ENCODE measurements at places on chromosomes 1 and 21.

DNA sequence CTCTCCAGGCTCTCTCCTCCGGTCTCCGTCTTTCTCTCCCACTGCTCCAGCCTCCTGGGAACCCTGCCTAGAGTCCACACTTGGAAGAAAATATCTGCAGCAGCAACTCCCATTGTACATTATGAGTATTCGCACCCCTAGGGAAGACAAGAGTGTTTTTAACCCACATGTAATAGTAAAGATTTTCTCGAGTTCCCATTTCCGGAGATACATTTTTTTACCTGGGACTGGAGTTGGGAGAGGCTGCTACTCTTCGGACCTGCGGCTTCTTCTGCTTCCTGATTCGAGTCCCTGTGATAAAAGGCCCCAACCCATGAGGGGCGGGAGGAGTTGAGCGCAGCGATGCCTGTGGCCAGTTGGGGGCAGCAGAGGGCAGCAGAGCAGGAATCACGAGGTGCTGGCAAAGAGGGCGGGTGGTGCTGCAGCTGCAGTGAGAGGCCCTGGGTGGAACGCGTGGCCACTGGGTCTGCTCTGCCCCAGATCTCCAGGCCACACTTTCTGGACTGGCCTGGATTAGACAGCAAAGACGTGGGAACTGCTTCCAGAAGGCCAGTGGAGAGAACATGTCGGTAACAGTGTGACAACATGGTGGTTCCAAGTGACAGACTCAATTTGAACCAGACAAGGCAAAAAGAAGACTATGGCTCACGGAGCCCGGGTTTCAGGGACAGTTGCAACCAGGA, 221.0 kb upstream of the CSF3R start:
- no peak for DNase-seq

- DNase-seq, result no peak
Measured at GRCh38 chr1:74452035-74452434, 60.4 kb downstream of the LRRC53 start.

GRCh38 chr1:53107090-53107489, 35.3 kb downstream of the SLC1A7 start:
- DNase-seq, result no peak

DNA sequence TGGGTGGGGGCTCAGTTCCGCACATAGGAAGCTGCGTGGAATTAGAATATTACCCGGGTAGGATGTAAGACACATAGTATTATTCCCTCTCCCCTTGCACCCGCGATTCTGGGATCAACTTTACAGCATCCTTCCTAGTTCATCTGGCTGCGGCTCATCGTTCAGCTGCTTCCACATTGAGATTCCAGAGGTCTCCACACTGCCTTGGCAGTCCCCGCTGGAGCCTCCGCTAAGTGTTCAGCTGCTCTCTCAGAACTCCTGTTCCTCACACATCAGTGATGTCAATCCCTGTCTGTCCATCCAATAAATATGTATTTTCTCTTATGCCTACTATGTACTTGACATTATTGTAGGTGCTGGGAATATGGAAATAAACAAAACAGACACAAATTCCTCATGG, 135.6 kb upstream of the SYT6 start:
- DNase-seq, result no peak

DNA sequence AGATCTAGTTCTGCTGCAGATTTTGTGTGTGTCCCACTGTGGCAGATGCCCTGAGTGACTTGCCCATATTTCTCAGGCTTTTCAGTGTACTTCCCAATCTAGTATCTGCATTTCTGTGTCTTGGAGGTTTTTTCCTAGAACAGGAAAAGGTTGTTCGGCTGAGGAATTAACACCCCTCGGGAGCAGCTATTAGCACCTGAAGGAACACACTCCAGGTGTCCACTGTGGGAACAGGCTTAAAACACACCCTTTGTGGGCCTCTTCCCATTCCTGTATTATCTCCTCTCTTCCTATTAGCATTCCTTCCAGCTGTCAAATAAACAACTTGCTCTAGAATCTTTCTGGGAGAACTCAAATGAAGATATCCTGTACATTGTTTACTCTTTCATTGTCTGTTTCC, 178.3 kb downstream of the HMCN1 start:
- DNase-seq, result no peak

- DNase-seq, result no peak
Measured at GRCh38 chr1:111852261-111852721, 96.6 kb downstream of the DDX20 start.

DNA sequence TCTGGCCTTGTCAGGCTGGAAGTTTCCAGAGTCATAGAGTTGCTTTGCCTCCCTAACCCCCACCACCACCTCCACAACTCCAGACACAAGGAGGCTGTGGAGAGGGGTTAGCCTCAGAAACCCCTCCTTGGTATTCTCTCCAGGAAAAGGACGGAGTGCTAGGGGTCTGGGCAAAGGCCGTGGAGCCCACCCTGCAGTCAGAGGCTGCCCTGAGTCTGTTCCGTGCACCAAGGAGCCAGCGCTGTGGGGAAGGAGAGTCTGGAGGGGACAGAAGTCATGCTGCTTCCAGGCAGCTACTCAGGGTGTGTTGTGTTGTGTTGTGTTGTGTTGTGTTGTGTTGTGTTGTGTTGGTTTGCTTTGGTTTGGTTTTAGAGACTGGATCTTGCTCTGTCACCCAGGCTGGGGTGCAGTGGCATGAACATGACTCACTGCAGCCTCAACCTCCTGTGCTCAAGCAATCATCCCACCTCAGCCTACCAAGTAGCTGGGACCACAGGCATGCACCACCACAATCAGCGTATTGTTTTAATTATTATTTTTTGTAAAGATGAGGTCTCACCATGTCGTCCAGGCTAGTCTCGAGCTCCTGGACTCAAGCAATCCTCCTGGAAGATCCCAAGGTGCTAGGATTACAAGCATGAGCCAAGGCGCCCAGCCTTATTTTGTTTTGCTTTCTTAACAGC, 122.2 kb upstream of the TMEM51 start:
- DNase-seq, result no peak

GRCh38 chr1:85049735-85050166, 1.5 kb upstream of the MCOLN3 start:
- no peak for DNase-seq

DNA sequence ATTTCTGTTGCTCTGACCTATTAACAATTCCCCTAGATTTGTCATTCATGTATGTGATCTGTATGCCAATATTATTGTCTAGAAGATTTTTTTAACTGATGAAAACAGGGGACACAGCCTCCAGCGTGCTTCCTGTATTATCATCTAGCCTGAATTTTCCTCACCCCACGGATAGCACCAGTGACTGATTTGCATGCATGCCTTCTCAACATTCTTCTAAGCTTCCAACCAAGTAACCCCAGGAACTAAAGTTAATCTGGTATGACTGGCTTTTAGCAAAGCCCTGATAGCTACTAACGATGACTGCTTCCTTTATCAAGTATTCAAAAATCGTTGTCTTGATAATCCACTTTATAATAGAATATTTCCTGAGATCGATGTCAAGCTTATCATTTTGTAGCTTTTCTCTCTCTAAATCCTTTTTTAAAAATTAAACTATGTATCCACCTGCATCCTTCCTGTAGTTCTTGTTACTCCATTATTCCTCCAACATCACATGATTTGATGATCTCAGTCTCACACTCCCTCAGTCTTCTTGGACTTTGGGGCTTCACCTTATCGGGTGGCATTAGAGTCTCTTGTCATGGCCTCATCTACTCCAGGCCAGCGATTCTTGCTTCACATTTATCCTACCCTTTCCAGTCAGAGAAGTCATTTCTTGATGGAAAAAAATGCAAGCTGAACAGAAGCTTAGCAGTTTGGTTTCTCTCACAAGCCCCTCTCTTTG, 19.0 kb downstream of the BCAR3 start:
- no peak for DNase-seq

DNA sequence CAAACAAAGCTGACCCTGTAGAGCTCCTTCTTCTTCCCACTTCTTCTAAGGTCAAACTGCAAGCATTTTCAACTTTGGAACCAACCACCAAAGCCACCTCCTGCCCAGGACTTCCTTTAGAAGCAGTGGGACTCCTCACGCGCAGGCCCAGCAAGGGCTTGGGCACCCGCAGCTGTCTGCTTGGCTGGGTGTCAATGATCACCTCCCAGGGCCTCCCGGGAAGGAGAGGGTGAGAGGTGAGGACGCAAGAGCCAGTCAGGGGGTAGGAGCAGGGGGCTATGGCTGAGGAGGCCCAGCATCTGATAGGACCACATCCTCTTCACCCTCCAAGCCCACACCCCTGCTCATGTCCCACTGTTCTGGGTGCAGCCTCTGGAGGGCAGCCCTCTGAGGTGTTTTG, 10.2 kb downstream of the KLHL21 start:
- no peak for DNase-seq

DNA sequence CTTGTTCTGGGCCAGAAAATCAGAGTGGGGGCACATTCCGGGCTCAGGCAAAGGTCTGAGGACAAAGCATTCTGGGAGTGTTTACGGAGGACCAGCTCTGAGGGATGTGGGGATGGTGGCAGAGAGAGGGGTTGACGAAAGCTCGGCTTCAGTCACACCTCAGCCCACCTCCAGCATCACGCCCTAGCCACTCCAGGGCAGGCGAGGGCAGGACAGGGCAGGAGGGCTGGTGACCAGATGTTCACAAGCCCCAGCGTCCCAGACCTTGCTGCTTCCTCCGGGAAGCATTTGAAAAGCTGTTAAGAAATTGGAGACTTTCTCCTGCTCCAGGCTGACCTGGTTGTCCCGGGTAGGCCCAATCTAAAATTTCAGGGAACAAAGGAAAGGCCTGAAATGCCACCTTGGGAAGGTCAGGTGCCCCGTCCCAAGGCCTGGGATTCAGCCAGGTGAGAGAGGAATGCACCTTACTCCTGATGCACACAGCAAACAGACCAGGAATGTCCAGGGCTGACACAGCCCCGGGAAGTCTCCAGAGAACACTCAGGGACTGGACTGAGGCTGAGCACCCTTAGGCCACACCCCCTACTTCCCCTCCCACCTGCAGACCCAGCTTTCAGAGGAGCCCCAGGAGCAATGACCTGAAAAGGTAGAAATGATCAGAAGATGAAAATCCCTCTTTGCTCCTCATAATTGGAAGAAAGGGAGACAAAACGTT, 71.9 kb upstream of the KLHDC7A start:
- DNase-seq, result no peak

DNA sequence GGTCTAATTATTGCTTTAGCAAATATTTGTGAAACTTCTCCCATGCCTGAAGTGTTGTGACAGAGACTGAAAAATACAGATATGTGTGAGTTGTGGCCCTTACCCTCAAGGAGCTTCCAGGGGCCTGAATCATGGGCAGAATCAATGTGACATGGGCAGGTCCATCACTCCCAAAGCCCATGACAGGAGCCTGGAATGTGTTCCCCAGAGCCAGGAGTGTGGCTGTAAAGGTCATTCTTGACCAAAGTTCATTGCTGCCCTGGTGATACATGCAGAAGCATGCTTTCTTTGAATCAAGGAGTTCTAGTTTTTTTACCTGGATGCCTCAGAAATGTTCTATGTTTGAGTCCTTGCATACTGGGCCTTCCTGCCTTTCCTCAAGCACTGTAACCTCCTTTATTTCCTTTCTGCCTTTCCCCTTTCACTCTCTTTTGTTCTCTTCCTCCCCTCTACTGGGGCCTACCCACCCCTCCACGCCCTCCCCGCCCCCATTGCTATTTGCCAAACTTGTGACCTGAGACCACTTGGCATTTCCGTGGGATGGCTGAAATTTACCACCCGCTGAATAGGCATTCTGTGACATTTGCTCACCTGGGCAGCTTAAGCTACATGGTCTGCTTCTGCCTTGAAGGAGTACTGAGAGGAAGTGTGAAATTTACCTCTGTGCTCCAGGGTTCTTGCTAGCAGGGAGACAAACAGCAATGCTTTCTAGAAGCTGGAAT, 19.7 kb downstream of the PBX1 start:
- no peak for DNase-seq

DNA sequence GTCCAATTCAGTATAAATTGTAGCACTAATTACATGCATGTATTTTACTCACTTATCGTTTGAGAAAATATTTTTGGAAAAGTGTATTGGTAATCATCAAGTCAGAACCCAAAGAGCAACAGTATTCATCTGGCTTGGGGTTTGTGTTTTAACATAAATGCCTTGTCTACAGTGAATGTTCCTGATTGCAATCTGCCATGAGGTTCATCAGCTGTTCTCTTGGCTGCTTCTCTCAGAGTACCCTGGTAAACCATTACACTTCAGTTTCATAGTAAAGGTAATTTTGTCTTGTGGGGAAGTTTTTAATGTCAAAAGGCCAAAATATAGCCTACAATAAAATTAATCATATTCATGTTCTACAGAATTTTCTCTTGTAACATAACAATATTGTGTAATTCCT, 150.3 kb downstream of the IFI44 start:
- DNase-seq, result no peak

- DNase-seq, result no peak
Measured at GRCh38 chr1:110348050-110348449, 8.9 kb downstream of the RBM15 start.

DNA sequence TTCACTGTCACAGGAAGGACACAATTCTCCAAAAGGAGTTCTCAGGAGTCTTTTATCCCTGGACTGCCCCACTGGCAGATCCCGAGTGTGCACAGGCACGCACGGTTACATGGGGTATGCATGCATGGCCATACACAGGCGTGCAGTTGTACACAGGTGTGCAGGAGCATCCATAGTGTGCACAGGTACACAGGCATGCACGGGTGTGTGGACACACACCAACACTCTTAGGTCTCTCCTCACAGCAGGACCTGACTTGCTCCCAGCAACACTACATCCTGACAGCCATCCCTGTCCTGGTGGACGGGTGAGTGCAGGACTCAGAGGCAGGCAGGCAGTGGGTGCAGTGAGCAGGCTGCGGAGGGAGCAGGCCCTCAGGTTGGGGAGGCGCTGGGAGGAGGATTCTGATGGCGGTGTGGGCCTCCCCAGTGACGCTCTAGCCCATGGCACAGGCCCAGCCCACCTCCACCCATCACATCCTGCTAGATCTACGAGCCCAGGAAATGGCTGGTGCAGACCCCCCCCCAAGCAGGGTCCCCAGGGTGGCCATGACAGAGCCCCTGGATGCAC, 28.4 kb downstream of the SLC19A1 start:
- DNase-seq, result no peak

GRCh38 chr1:227453631-227454355, 109.6 kb upstream of the ZNF678 start:
- DNase-seq, result no peak

- no peak for DNase-seq
Measured at GRCh38 chr1:22582661-22583635, 19.7 kb downstream of the EPHA8 start.

- DNase-seq, result peak; percentile 92
Measured at GRCh38 chr1:25338188-25338981, at the start of gene TMEM50A. TMEM50A (plus strand) TSS chr1:25338334; CDS start chr1:25340487, 2,153 bp downstream.

GRCh38 chr1:214289574-214290272, 8.8 kb downstream of the SMYD2 start:
- DNase-seq, result no peak

DNA sequence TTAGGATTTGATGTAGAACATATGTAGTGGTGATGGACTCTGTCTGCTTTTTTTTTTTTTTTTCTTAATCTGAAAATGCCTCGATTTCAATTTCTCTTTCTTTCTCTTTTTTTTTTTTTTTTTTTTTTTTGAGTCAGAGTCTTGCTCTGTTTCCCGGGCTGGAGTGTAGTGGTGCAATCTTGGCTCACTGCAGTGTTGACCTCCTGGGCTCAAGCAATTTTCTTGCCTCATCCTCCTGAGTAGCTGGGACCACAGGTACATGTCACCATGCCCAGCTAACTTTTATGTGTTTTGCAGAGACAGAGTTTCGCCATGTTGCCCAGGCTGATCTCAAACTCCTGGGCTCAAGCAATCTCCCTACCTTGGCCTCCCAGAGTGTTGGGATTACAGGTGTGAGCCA, 17.4 kb downstream of the MAST2 start:
- no peak for DNase-seq

- DNase-seq, result no peak
Measured at GRCh38 chr1:17542645-17543044, 3.1 kb downstream of the ARHGEF10L start.

GRCh38 chr1:56334047-56334446, 245.3 kb downstream of the PLPP3 start:
- no peak for DNase-seq

Measured in T-helper 17 cell (primary cell).